ENCODE measurements at places on chromosomes 5 and 9.

GRCh38 chr9:126906091-126906490, 8.5 kb upstream of the RALGPS1 start:
- no peak for DNase-seq

DNA sequence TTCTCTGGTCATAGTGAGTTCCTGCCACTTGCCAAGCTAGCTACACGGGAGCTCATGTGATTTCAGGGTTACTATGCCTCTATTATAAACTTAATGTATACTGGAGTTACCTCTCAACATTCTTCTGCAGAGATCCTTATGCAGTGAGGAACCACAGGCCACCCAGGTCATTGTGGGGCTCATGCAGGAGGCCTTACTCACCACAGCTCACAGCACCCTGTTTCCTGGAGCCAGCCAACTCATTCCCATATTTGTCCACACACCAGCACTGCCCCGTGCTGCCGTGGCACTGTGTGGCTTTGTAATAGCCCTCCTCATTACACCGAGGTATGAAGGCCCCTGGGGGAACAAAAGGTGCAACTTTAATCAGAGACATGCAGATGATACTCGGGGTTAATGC, 520.0 kb downstream of the SPOCK1 start:
- no peak for DNase-seq

DNA sequence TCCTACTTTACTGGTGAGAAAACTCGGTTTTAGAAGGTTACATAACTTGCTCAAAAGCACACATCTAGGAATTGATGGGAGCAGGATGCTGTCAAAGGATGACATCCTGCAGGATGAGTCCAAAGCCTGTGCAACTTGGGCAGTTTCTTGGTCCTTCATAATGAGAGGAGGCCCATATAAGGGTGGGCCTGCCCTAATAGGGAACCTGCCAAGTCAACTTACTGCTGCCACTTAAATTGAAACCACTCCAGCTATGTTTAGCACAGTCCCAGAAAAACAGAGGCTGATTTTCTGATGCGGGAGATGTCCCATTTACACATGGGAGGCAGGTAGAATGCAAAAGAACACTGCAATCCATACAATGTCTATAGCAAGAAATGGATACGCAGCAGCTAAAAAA, 61.8 kb downstream of the FBXO38 start:
- no peak for DNase-seq

DNA sequence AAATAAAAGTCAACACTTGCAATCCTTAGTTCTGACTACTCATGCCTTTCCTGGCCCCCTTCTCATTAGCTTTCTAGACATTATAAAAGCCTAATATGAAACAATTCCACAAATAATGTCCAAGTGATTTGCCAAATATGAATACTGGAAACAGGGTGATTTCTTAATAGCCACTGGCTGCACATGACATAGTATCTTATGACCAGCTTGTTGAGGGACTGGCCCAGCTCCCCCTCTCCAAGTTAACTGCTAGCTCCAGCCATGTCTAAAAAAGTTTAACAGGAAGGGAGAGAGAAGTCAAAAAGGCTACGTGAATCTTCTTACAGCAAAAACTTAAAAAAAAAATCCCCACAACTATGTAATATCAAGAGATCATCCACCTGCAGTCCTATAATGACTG, 1.5 kb downstream of the CERT1 start:
- peak; percentile 47 for DNase-seq

- no peak for DNase-seq
Observed at GRCh38 chr9:135056541-135056940, 30.9 kb upstream of the OLFM1 start.

- no peak for DNase-seq
Observed at GRCh38 chr9:21402386-21403251, 6.3 kb upstream of the IFNA8 start.

DNA sequence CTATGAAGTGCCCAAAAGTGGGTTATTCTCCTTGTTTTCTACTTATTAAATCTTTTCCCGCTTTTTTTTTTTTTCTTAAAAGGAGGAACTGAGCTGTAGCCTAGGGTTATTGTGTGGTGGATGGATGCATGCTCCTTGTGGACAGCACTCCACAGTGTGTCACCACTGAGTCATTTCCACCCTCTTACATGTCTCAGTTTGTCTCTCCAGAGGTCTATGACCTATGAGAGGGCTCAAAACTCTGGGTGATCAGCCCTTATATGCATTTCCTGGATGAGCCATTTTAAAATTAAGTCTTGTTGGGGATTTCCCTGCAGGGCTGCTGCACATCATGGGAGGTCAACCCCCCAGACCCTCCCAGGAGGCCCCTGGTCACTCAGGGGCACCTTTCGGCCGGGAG, 102.2 kb upstream of the MOCS2 start:
- peak; percentile 49 for DNase-seq

DNA sequence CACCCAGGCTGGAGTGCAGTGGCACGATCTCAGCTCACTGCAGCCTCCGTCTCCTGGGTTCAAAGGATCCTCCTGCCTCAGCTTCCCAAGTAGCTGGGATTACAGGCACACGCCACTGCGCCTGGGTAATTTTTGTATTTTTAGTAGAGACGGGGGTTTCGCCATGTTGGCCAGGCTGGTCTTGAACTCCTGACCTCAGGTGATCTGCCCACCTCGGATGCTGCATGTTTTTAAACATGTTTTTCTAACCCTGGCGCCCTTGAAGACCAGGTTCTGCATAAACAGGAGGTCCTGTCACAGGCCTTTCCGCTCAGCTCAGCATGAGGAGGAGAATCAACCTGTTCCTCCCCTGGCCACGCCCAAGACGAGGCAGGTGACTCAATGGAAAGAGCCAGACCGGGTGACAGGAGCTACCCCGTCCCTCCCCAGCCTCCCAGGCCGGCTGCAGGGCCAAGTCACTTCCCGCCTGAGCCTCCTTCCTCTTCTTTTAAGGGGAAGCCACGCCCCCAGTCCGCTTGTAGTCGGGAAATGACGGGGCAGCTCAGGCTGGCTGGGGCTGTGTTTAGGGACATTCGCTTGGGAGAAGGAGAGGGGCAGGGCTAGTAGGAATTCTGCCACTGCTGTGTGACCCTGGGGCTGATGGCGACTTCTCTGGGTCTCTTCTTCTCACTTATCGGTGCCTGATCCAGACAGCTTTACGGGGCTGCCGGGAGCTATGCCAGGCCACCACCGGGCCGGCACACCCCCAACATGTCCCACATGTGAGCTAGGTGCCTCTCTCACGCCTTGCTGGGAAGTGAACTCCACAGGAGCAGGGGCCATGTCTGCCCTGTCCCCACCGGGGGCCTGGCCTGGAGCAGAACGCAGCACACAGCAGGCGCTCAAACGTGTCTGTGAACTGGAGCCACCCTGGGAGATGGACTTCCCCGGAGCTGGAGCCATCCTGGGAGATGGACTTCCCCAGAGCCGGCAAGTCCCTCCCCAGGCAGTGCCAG, 6.1 kb downstream of the NOTCH1 start:
- peak; percentile 75 for DNase-seq

DNA sequence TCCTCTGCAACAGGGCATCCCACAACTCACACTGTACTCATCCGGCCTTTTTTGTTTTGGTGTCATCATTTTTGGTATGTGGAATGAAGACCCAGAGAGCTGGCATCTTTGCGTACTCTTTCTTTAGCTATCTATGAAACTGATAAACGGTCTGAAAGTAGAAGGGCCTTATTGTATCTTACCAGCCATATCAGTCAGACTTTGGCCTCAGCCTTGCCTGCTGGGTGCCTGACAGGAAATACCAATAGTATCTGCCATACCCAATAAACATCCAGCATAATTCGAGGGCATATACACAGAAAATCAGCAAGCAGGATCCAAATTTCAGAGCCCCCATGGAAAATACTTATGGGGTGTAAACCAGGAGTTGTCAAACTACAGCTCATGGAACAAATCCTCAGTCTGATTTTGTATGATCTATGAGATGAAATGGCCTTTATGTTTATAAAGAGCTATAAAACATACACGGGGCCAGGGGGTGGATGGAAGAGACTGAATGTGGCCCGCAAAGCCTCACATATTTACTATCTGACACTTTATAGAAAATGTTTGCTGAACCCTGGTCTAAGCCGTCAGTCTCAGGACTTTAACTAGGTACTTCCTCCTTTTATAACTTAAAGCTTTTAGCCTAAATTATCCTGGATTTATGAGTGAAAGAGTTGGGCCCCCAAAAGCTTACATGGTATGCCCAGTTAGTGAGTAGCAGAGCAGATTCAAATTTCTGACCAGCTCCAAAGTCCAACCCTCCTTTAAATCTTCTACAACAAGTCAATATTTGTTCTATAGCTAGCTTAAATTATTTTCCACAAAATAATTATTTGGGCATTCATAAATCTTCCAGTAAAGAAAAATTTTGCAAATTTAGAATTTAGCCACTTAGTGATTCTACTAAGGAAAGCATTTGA, 308.0 kb upstream of the PUM3 start:
- no peak for DNase-seq

DNA sequence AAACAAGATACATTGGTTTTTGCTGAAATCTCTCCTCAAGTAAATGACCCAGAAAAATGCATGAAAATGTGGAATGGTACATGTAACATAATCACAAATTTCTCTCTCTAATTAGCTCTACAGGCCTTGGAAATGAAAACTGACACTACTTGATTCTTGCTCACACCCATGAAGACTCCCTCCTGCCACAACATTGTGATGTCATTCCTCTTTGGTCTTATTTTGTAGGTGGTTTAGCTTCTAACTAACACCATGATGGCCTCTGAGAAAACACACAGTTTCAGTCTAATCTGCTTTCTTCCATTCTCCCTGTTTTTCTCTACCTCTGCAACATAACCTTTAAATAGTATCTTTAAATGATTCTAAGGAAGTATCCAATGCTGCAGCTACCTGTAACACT, 78.6 kb upstream of the FAM174A start:
- no peak for DNase-seq

GRCh38 chr5:1724822-1725602, 74.6 kb downstream of the MRPL36 start:
- no peak for DNase-seq

GRCh38 chr5:3364941-3365340, 230.7 kb upstream of the IRX1 start:
- DNase-seq = no peak

DNA sequence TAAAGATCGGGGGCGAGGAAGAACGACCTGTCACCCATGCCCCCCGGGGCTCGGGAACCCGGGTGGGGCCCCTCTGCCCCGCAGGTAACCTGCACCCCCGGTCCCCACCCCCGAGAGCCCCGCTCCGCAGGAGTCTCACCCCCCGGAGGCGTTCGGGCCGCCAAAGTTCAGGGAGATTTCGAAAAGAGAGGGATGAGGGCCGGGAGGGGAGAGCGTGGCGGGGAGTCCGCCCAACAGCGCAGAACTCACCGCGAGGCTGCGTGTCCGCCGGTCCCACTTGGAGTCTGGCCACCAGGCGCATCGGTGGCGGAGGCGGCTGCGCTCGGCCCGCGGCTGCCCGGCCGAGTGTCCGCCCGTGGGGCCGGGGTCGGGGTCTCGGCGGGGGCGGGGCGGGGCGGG, at the start of gene PHF19:
Gene PHF19, minus strand, starts transcription at position 347 of the 399 bp plus-strand sequence. CDS start 2,447 bp downstream, outside the sequence.
- DNase-seq = no peak

- no peak for DNase-seq
Observed at GRCh38 chr5:119357270-119357669, 1.5 kb downstream of the TNFAIP8 start.

GRCh38 chr9:137198902-137199283, 1.6 kb downstream of the TPRN start:
- DNase-seq = no peak

DNA sequence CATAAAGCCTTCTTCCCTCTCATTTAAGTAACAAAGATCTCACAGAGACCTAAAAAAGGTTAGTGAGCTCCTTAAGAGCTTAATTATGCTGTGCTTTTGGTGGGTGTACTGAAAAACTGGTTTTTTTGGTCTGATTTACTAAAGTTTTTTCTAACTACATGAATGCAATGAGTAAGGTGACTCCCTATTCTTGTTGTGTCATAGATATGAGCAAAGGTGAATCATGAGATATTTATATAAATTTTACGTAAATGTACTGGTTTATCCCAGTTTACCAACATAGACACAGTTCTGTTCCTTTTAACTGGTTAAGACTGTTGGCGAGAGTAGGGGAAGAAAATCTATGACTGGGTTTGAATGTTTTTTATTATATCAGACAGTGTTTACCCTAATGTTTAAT, 250.5 kb downstream of the NR2F1-AS1 start:
- DNase-seq = no peak

- no peak for DNase-seq
Observed at GRCh38 chr5:55668356-55668755, 43.8 kb downstream of the SLC38A9 start.

DNA sequence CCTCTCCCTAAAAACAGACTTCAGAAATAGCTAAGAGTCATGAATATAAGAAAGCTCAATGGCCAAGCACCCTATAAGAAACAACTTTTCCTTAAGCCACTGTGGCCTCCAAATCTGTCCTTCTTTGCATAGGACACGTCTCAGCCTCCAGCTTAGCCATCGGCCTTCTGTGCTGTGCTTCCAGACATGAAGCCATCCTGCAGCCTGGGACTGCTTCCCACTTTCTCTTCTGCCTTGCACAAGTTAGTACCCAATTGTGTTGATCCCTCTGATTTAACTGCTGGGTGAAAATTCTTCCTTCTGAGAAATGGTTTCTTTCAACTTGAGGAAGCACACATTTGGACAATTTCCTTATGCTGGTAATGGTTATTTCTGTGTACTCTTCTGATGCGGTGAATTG, 334.7 kb downstream of the MARCHF11 start:
- DNase-seq = no peak

DNA sequence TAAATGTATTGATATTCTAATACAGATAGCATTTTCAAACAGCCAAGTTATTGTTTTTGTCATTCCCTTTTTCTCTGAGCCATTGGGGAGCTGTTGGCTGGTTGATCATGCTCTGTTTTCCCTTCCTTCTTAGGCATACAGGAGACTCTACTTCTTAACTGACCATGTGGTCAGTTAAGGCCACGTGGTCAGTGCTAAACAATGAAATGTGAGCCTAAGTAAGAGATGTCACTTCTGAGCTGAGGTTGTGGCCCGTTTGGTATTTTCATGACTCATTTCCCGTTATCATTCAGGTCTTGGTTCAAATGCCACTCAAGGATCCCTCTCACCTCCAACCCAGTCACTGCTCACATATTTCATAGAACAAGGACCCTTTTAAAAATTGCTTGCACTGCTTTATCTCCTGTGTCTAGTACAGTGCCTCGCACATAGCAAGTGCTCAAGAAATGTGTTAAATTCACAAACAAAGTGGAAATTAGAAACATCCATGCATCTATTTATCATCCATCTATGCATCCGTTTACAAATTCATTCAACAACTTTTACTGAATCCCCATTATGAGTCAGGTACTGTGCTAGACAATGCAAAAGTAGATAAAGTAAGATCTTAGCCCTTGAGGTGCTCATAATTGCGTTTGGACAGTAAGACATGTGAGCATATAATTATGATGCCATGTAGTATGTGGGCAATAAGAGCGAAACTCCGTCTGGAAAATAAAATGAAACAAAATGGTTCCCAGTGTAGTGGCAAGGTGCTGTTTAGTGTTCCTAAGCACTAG, 50.7 kb downstream of the ARRDC3 start:
- DNase-seq = peak; percentile 49

All from NB4 (cell line).